ENCODE measurements at places on chromosomes 6 and 20. TPM values are rescaled to one million over a fixed set of nuclear protein-coding genes. Genes with fewer than 3 reads are reported as not detected.

HEY2 gene
- 19.1 TPM for total RNA-seq

MICAL1 gene
- total RNA-seq = 48.8 TPM

PSMB8 gene
- total RNA-seq = 58.4 TPM

PROKR2 gene
- total RNA-seq = not detected

TRAPPC3L gene
- total RNA-seq = 0.55 TPM

TBX18 gene
- total RNA-seq = 75.2 TPM

VWA7 gene
- total RNA-seq = 1.3 TPM

OR12D1 gene
- total RNA-seq = not detected

CAGE1 gene
- not detected for total RNA-seq

ZKSCAN4 gene
- 6.8 TPM for total RNA-seq

PBOV1 gene
- total RNA-seq = not detected

FAM83B gene
- not detected for total RNA-seq

TNFRSF6B gene
- 11.5 TPM for total RNA-seq
